ENCODE measurements at places on chromosomes 12 and 14.

DNA sequence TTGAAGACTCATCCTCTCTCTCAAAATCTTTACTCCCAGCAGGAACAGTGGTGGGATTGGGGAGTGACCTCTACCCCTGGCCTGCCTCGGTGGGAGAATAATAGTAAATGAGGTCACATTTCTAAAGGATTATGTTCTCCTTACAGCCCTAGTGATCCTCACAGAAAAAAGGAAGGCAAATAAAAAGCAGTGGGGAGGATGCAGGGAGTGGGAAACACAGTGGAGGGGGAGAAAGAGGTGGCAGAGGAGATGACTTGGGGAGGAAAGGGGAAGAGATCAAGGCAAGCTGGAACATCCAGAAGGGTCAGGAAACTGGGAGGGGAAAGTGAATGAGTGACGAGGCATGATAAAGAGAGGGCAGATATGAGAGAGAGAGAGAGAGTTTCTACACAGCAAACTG lies 8.3 kb upstream of the SYNDIG1L start:
- no peak for DNase-seq

GRCh38 chr12:115957686-115958290 lies 319.7 kb downstream of the MED13L start:
- DNase-seq: no peak

DNA sequence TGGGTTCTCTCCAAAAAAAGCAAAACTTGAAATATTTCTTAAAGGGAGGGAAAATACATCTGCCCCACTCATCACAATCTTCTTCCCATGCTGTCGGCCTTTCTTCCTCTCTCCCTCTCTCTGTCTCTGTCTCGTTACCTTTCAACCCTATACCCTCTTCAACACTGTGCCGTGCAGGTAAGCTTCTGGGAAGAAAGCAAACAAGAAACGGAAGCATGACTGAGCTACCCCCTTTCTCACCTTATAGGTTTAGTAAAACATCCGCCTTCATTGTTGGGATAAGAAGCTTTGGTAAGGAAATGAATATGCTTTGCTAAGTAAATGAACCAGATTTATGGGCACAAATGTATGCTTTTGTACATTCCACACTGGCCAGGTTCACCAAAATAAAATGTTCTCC lies 63.0 kb downstream of the TMEM30B start:
- no peak for DNase-seq

DNA sequence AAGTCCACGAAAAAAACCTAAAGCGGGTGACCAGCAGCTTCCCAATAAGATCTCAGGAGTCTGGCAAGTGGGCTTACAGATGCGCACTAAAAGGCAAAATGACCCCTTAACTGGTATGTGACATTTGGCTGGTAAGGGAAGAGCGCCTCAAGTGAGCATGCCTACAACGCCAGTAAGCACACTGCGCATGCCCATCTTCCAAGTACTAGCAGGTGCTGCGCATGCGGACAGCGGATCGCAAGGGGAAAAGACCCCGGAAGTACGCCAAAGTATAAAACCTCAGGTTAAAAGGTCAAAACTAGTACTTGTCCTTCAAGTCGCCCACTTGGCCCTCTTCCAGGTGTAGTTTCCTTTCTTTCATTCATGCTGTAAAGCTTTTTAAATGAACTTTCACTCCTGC lies 518.5 kb upstream of the MDGA2 start:
- DNase-seq: no peak

- DNase-seq: no peak
Measured at GRCh38 chr14:89443042-89443629, 26.1 kb upstream of the FOXN3 start.

DNA sequence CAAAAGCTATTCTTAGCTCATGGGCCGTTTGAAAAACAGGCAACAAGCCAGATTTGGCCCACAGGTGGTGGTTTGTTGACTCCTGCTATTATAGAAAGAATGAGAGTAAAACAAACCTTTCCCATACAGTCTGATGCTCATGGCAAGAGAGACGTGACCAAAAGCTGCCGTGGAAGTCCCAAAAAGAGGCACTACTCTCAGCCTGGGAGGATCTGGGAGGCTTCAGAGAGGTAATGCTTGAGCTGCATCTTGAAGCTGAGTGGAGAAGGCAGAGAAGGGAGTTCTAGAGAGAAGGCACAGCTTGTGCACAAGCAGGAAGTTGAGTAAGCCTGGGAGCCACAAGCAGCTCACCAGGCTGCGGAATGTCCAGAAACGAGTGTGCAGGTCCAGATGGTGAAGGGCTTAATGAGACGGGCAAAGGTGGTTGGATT lies 9.6 kb downstream of the PLXNC1 start:
- no peak for DNase-seq

GRCh38 chr14:73458183-73458976 lies at the start of gene NUMB:
TSS of gene NUMB (minus strand) at chr14:73458546. CDS start at chr14:73355751, 102,795 bp downstream.
- peak; percentile 100 for DNase-seq

- DNase-seq: no peak
Measured at GRCh38 chr12:110647631-110648040, 33.7 kb downstream of the TCTN1 start.

DNA sequence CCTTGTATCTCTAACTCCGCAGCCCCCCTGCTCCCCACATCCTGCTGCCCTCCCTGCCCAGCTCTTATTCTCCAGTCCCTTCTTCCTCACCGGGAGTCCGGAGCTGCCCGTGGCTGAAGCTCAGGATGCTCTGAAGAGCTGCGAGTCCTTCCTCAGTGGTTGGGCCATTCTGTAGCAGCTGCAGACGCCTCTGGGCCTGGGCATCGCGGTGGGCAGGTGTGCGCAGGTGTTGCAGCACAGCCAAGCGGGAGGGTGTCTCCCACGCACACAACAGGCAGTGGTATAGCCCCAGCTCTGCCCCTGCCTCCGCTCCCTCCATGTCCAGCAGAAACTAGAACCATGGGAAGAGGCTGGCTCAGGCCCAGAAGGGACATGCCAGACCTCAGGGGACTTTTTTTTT lies 20.2 kb downstream of the ZFHX2 start:
- DNase-seq: no peak

- DNase-seq: no peak
Measured at GRCh38 chr12:3944620-3945019, 71.4 kb upstream of the PARP11 start.

DNA sequence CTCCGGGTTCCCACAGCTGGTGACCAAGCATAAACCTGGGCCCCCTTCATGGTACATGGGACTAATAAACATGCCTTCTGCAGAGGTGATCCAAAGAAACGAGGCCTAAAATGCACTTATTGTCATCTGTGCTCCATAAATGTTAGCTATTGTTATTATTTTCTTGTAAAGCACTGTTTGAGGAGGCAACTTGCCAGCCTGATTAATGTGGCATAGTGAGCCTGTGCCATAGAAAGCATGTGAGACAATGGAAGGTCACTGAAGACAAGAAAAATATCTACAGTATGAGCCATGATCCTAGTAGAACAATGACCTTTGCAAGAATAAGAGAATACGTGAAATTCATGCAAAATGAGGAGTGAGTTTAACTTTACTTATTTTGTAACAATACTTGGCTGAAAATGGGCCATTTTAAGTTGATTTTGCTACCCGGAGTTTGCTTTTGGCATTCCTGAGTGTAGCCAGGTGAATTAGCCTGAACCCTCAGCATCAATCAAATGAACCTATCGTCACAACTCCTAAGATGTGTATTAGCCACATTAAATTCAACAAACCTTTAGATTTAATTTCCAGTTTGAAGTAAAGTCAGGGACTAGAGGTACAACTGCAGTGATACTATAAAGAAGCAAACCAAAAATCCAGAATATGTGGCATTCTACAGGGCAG lies 52.2 kb downstream of the CPM start:
- DNase-seq: no peak

DNA sequence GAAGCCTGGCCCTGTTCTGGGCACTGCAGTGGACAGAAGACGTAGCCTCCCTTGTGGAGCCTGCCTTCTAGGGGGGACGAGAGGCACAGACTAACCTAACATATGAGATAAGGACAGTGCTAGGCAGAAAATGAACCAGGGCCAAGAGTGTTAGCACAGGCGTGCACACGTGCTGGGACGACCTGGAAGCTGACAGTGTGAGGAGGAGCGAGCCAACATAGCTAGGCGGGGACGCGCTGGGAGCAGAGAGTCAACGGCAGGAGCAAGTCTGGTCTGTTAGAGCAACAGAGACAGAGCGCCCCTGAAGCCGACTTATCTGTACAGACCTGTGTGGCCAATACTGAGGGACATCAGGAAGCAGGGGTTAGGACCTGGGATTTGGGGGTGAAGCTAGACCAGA lies 8.0 kb downstream of the PXMP2 start:
- DNase-seq: no peak

- no peak for DNase-seq
Measured at GRCh38 chr14:68733086-68733914, 59.6 kb downstream of the ZFP36L1 start.

DNA sequence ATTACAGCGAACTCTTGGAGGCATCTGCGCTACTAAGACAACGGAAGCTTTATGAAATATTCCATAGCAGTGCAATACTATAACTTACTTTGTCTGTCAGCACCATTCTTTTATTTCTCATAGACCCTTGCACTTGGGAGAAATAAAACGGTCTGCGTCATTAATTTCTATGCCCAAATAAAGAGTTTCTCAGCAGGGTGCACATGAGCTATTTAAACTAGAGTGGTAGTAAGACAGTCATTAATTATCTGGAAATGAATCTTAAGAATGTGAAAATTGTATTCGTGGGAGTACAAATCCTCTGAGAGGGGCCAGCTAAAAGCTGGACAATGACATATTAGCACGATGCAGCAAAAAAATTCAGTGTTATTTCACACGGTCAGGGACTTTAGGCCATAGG lies 903.4 kb upstream of the FOXG1 start:
- no peak for DNase-seq

DNA sequence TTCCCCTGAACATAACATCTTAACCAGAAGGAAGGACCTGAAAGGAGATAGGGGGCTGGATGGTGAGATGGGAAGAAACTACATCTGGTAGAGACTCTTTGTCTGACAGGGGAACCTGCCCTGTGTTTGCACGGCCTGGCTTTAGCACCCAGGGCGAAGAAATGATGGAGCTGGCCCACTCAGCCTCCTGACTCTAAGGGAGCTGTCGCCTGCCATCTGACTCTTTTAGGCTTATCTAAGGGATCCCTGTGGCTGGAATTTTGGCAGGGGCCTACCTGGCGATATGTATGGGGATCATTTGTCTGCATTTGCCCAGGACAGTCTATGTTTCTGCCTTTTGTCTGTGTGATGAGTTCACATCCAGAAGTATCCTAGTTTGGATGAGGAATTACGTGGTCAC lies 15.6 kb upstream of the CACNA2D4 start:
- DNase-seq: no peak

- no peak for DNase-seq
Measured at GRCh38 chr12:94585626-94586025, 64.7 kb downstream of the TMCC3 start.

DNA sequence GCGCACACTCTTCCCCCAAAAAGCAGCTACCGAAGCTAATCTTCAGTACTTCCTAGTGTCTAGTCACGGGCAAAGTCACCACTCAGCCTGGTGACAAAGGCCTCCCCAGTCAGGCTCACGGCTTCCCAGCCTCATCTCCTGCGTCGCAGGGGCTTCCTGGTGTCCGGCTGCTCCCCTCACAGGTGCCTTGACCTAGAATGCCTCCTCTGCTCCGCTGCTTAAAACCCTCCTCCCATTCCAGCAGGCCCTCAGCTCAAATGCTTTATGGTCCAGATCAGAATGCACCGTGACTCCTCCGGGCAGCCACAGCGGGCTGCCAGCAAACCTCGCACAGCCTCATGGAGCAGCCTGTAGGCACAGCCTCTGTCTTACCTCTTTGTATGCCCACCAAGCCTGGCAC lies 53.1 kb downstream of the PRIMA1 start:
- DNase-seq: no peak

DNA sequence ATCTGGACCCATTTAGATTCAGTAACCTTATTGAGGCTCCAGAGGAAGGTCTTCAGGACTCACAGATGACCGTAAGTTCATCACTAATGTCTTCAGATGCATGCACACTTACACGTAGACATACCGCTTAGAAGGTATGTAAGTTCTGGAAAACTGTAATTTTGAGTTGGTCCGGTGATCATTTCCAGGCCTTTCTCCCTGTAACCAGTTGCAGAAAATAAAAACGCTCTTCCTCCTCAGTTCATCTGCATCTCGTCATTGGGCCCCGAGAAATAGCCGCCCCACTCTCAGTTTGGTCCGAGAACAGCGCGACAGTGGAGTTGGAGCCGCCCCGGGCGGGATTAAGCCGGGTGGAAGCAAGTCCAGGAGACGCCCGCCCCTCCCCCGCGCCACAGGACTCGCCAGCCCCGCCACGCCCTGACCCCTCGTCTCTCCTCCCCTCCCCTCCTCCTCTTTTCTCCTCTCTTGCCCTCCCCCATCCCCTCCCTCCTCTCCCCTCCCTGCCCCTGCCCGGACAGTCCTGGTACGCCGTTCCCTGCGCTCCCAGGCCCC lies 83.7 kb downstream of the TNFAIP2 start:
- no peak for DNase-seq

DNA sequence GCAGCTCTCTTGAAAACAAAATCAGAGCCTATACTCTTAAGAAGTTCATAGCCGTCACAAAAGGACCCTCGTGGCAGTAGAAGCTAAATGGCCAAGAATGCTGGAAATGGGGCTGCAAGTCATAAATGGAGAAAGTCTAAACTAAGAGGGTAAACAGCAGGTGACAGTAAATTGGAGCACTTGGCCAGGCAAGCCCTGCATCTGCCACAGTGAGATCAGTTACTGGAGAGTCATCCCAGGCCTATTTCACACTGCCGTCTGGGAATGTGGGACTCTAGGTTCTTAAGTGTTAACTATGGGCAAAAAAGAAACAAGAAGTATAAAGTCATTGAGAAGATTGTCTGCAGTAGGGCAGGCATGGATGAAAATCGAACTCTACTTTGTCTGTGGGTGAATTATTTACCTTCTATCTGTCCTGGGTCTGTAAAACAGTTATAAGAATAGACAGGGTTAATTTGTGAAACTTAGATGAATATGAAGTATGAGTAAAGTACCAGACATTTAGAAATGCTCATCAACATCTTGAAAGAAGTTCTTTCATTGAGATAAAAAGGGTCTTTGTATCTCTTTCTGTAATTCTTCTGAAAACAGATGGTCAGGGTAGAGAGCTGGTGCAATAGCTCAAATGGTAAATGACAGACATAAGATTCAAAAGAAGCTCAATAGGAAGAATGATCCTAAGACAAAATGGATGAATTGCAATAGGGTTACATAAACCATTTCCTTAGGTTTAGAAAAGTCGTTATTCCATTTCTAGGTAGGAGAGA lies 792.5 kb downstream of the DIO2 start:
- DNase-seq: no peak

GRCh38 chr12:116498471-116498870 lies 60.7 kb upstream of the MAP1LC3B2 start:
- DNase-seq: peak; percentile 56

- DNase-seq: no peak
Measured at GRCh38 chr12:4246116-4246515, 27.4 kb upstream of the CCND2 start.

GRCh38 chr14:50667684-50667995 lies 466 bp downstream of the SAV1 start:
- no peak for DNase-seq

Measured in fibroblast of the conjunctiva (primary cell).